Cortex of kidney (tissue), 1 donor: ENCODE measurements at places on chromosomes 12 and 14.

DNA sequence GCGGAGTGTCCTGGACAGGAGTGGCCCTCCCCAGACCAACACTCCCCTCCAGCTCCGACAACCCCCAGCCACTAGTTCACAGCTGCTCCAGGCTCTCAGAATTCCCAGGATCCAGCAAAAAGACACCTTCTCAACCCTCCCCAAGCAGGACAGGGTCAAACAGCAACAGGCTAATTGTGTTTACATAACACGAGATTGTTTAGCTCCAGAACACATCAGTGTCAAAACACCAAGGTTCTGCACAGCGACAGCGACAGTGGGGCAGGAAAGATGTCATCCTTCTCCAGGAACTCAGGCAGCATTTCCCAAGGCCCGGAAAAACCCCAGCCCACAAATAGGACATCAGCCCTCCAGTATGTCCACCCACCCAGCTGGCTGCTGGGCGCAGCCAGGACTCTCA lies 16.5 kb downstream of the ITPK1 start:
- DNase-seq = no peak

- DNase-seq = no peak
Measured at GRCh38 chr12:247271-247670, 15.4 kb downstream of the SLC6A13 start.

- no peak for DNase-seq
Measured at GRCh38 chr14:86373886-86374285, 843.9 kb downstream of the FLRT2 start.

DNA sequence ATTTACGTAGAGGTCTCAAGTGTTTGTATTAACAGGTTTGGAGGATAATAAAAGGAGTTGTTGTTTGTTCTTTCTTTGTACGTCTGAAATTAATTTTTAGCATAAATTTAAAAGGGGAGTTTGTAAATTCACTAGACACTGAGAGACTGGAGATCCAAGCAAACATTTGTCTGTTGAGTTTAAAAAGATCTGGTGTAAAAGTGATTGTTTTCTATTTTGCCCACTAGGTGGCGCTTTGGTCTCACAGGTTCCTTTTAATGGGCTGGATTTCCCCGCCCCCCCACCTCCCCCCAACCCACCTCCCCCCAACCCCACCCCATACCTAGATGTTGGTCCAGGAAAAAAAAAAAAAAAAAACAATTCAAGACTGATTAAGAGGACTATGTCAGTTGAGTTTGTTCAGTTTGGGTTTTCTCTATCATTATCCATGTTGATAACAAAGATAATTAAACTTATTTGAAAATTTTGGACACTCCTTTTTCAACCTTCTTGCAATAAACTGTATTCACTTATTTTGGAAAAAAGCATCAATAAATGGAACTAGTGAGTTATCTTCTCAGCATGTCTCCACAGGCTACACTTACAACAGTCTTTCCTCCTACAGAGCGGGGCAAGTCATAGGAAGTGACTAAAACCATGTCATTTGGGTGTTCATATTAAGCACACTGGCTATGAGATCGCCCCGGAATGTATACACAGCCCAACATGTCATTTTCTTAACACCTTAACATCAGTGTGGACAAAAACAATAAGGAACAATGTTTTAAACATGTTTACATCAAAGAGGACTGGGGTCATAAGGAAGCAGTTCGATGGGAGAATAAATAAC lies 841.1 kb downstream of the NRXN3 start:
- no peak for DNase-seq

GRCh38 chr14:63342371-63342770 lies 23.6 kb upstream of the GPHB5 start:
- DNase-seq = no peak

DNA sequence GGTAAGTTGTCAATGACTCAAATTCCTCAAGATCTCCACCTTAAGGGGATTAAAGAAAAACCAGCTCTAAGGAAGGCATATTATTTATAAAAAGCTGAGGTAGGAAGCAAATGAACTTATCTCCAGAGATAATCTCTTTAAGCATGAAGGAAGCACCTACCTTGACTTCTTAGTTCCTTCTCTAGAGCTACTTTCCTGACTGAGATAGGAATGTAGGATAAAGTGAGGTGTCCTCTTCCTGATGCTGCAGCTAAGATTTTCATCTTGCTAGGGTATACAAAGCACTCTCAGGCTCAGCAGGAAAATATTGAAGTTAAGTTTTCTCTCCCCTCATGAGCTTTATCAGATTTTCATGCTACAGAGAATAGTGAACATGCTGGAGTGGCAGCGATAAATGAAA lies 163.0 kb upstream of the E2F7 start:
- no peak for DNase-seq

DNA sequence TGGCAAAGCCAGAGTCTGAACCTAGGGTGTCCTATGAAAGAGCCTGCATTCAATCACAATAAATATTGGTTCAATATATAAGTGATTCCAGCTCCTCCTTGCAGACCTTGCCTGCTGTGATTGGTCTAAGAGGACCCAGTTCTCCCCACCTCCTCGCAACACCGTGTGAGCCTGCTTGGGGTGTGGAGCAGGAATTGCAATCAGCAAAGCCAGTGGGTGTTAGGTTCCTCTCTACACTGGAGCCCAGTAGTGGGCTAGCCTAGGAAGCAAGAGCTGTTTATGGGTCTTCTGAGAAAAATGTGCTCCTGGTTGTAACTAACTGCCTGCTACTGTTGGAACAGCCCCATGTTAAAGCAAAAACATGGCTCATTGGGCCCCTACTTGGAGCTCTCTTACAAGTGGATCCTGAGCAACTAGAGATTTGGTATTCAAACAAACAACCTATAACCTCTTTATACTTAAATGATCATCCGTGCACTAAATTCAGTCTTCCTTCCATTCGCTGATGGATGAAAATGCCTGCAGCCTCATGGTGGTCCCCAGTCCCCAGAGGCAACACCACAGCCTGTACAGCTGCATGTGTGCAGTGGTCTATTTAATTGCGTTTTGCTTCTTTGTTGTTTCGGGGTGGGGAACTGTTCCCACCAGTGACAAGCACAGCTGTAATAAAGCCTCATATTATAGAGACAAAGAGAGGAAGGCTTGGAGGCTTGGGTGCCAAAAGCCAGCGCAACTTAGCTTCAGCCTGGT lies 3.7 kb upstream of the SELPLG start:
- DNase-seq = no peak
